ENCODE measurements at places on chromosomes 16 and 17.

DNA sequence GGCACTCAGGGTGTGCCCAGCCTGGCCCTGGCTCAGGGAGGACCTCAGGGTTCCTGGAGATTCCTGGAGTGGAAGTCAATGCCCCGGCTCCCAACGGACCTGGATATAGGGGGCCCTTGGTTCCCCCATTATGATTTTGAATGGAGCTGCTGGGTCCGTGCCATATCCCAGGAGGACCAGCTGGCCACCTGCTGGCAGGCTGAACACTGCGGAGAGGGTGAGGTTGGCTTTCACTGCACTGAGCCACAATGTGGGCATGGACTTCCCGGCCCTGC lies 23.6 kb downstream of the USP6 start:
- DNase-seq = no peak

DNA sequence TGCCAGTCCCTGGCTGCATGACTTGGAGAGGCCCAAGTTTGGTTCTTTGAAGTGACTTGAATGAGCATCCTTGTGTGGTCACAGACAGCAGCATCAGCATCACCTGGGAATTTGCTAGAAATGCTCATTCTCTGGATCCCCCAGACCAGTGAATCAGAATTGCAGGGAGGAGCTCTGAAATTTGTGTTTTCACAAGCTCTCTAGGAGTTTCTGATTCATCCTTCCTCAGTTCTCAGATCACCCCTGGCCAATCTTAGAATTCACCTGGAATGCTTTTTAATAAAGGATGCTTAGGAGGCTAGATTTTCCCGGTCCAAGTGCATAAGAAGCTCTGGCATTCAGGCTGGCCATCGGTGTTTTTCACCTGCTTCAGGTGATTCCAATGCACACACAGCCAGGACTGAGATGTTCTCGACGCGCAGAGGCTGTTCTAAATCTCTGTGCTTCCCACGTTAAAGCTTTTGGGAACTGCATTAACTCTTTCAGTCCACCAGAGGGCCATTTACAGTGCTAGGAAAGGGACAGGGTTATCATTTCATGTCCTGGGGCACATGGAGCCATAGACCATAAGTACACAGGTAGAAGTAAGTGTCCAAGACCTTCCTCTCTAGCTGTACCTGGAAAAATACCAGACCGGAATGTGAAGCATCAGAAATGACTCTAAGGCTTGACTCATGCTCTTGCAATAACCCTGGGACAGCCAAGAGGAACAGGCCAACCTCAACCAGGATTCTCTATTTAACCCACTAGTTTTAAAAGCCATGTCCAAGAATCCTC lies 85.7 kb upstream of the XYLT1 start:
- DNase-seq = peak; percentile 3

GRCh38 chr17:78130437-78131101 lies at the start of gene TMC8:
Gene TMC8, plus strand, starts transcription at chr17:78130771. Its CDS starts 818 bp downstream, at chr17:78131589.
- peak; percentile 99 for DNase-seq

DNA sequence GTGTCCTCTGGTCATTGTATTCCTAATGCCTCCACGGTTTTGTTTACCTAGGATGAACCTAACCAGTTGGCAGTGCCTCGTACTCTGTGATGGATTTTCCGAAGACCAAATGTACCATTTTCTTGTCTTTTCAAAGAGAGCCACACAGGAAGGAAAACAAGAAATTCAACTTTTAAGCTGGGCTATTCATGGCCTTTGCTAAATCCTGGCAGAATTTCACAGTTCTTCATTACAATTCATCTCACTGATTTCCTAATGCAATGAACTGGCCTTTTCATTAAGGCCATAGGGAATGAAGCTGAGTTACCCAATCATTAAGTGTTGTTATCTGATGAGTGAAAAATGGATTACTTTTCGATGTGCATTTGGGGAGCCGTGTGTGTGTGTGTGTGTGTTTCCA lies 7.9 kb upstream of the KCNJ16 start:
- DNase-seq = no peak

DNA sequence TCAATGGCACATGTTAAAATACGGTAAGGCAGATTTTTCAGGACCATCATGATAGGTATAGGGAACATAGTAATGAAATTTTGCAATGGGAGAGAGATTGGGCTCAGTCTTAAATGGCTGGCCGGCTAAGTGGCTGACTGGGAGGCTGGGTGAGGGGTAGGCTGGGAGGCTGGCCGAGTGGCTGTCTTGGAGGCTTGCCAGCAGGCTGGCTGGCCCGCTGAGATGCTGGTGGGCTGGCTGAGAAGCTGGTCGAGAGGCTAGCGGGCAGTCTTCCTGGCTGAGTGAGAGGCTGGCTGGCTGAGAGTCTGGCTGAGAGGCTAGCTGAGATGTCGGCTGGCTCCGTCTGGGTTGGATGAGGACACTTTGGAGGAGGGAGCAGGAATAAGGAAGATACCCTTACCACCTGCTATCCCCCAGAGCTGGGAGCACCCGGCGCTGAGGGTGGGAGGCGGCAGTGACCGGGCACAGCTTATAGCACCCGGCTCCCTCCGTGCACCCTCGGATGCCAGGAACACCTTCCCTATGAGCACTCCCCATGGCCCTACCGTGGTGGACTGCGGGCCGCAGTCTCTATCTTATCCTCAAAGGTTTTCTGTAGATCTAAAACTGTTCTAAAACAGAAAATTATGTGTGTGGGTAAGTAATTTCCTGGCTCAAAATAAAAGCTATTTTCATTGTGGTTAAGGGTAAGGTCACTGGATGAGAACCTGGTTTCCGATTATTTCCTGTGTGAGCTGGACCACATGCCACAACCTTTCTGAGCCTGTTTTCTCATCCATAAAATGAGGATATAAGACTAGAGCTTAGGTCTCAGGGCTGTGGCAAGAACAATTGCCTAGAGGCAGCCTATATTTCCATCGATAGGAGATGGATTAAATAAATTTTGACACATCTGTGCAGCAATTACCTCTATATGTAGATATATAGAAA lies 34.5 kb upstream of the TMC5 start:
- no peak for DNase-seq

DNA sequence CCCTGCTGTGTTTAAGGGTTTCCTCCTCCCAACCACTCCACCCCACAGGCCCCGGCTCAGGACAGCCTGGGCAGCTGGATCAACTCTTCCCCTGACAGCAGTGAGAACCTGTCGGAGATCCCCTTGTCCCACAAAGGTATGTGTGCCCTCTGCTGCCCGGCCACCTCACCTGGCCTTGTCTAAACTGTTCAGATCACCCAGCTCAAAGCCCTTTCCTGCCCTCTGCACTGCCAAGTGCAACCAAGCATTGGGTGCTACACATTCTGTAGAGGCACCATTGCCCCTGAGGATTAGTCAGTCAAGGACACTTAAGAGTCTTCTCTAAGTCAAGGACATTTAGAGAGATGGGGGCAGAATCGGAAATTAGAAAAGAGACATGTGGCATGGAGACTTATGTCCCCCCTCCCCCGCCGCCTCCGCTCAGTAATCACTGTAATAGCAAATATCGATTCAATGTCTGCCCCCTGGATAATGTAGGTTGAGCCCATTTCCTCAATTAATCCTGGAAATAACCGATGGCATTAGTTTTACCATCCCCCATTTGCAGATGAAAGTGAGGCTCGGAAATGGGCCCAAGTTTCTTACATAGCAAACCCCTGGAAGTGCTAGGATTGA lies 8.1 kb downstream of the BTBD17 start:
- no peak for DNase-seq

DNA sequence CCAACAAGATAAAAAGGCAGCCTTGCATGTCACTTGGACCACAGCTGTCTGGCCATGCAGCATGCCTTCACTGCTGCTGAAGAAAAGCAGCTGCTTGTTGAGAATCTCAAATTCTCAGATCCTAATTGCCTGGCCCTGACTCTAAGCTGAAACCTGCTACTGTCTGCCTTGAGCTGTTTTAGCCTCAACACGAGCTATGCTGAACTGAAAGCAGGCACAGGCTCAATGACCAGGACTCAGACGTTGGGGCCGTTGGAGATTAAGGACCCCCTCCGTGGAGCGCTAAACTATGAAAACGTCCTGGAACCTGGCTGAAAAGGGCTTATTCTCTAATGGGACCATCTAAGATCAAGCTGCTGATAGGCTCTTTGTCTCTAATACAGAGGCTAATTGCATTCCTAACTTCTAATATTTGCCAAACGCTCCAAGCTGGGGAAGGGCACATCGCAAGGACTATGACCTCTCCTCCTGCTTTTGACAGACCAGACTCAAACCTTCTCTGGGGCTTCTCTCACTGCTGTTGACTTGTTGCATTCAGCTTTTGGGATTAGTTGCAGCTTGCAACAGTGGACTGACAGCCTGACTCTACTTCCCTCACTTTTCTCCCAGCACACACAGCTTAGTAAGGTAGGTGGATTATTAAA lies 4.6 kb upstream of the PLK1 start:
- no peak for DNase-seq

- peak; percentile 70 for DNase-seq
These were observed 23.8 kb downstream of the CLTC start for GRCh38 chr17:59643159-59644140.

DNA sequence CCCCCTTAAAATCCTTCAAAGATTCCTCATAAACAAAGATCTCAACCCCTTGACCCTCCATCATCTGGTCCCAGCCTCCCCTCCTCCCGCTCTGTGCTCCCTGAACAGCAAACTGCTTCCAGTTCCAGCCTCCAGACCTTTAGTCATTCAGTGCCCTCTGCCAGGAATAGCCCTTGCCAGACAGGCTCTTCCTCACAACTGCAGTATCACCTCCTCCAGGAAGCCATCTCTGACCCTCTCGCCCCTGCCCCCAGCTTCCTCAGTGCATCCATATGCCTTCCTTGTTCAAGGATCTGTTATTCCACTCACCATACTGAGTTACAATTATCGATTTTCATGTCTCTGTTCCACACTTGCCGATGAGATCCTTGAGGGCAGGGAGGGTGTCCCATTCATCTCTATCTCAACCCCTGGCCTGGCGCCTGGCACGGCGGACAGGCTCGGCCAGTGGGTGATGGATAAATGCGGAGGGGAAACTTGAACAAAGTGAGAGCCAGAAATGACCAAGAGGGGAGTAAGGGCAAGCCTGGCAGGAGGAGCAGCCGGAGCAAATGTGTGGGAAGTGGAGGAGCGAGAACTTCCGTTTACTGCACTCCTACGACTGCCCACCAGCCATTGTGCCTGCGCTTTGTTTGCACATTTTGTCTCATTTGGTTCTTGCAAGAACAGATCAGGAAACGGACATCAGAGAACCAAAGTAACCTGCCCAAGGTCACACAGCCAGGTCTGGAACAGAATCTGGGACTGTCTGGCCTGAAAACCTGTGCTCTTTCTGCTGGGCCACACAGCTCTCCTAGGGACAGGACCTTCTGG lies 2.0 kb upstream of the NXPH3 start:
- DNase-seq = peak; percentile 27

DNA sequence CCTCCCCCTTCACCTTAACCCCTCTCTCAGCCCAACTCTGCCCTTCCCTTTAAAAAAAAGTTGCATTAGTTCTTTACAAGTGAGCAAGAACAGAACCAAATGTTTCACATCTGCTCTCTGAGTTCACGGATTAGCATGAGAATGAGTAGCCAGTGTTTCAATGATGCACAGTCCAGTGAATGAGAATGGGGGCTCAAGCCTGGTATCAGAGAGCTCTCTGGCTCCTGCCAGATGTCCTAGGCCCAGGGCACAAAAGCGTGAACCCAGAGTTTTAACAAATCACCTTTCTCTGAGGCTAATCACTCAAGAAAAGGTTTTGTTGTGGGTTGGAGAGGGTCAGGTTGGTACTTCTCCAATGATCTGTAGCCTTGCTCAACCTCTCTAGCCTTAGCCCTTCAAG lies 41.5 kb upstream of the HS3ST3A1 start:
- DNase-seq = no peak

DNA sequence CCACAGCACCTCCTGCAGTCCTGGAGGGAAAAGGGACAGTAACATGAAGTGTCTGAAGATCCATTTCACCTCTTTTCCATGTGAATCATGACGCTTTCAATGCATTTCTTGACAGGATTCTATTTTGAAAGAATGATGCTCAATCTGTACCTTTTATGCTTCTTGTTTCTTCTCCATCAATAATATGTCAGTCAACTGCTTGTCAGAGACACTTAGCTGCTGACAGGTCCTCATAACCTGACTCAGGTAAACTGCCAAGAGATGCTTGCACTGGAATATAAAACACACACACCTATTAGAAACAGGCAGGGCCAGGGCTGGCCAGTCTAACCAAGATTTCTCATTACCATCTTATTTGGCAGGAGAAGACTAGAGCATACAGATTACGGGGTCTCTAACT lies 21.6 kb downstream of the ZSWIM7 start:
- no peak for DNase-seq

DNA sequence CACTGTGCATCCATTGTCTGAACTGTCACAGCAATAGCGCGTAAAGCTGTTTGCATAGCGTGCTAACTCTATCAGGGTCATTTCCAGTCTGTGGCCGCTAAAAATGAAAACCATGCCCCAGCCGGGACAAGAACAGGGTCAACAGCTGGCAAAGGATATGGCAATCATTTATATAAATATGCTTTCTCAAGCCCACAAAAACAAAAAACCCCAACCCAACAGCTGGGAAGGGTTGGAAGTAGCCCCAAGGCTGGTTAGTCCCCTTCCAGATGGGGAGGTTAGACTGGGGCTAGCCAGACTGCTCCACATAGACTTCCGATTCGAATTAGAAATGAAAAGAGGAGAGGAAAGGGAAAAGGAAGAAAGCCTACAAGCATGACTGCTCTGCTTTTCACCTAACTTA lies 203.3 kb upstream of the TBX2 start:
- no peak for DNase-seq

- DNase-seq = no peak
These were observed 2.1 kb downstream of the SCARF1 start for GRCh38 chr17:1643293-1643998.

DNA sequence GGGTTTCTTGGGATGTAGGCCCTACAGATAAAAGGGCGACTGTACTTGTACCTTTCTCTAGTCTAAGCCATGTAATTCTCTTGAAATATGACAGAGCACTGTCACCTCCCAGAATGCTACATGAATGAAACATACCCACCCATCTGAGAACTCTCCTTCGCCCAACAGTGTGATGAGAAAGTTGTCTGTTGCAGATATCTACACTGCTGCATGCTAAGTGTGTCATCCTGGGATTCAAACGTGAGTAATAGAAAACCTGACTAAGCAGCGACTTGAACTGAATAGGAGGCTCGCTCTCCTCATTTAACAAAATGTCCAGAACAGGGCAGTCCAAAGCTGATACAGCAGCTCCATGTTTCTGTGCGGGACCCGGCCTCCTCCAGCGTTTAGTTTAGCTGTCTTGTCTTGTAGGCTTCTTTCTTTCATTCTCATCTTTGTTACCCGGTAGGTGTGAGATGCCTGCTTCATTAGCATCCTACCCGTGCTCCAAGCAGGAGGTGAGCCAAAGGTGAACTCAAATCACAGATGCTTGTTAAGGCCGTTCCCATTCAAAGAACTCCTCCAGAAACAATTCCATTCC lies 211.9 kb downstream of the PRKCA start:
- DNase-seq = no peak

- DNase-seq = no peak
These were observed 7.8 kb downstream of the ATP2A3 start for GRCh38 chr17:3956327-3956957.

Data from Kasumi-1 (cell line).